ENCODE measurements at places on chromosomes 6 and 20.

- DNase-seq = no peak
These were observed 60.5 kb upstream of the PRND start for GRCh38 chr20:4661191-4661590.

DNA sequence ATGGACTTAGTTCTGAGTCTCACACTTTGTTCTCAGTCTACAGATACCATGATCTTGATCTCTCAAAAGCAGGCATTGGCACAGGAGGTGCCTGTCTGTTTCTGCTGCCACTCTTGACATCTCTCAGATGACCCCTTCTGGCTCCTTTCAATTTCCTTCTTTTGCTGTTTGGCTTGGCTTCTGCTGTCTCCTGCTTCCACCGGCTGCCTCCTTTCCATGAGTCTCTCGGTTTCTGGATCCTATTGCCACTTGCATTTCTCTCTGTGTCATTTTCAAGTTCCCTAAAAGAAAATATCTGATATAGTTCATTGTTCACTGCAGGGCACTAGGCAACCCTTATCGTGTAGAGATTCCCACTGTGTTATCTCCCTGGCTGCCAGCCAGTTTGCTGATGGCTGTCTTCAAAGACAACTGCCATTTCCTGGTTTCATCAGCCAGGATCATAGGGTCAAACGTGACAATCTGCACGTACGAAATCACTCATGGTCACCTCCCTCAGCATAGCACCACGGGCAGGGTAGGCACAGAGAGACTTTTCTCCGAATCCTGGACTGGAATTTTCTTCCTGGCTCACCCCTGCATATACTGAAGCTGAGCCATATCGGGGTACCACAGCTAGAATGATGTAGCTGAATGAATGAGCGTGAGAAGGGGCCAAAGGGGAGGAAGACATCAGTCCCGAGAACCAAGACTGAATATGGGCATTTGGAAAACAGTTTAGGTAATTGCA lies 144.6 kb upstream of the TMEM170B start:
- DNase-seq = no peak

GRCh38 chr20:23279836-23280235 lies 70.8 kb upstream of the NXT1 start:
- DNase-seq = no peak

- no peak for DNase-seq
These were observed 7.2 kb downstream of the THBS2 start for GRCh38 chr6:169246445-169246844.

DNA sequence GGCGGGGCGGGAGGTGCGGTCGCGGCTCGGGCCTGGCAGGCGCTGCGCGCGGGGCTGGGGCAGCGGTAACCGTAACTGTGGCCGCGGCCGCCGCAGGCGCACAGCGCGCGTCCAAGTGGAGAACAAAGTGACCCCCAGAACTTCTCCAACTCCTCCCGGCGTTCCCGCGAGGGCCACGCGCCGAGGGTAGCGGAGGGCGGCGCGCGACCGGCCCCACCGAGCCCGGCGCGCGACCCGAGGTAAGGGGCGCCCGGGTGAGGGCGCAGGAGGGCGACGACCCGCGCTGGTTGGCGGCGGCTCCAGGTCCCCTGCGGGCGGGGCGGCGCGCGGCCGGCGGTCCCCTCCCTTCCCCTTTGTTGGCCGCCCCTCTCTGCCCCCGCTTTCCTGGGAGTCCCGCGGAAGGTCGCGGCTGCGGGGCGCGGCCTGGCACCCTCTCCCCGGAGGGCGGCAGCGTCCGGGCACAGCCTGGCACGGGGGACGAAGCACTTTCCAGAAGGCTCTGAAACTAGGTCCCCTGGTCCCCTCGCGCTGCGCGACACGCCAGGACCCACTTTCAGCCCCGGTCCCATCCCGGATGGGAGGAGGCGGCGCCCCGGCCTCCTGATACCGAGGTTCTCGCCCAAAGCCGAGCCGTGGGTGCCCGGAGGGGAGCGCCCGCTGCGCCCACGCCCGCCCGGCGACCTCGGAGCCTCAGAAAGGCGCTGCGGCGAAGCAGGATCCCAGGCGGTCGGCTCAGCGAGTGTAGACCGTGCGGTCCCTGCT lies at the start of gene TIAM2:
Gene TIAM2, plus strand, starts transcription at position 62 of the 762 bp plus-strand sequence. CDS start 133,909 bp downstream, outside the sequence.
- no peak for DNase-seq

- DNase-seq = no peak
These were observed 11.2 kb downstream of the TRIM40 start for GRCh38 chr6:30147096-30147495.

DNA sequence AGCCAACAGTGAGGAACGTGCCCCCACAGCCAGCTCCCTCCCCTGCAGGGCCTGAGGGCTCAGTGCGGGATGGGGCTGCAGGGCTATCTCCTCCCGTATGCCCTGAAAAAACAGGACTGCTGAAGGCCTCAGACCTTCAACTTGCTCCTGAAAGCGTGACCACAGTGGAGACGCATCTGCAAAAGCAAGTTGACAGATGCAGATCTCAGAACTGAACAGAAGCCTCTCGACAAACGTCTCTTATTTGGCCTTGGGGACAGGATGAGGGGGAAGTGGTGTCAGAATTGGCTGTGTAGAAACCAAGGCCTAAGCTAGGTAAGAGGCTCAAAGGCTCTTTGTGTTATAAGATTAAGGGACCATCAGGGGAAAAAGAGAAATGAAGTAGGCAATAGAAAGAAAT lies 120.7 kb upstream of the SLC22A23 start:
- no peak for DNase-seq

GRCh38 chr20:7346026-7346425 lies 578.5 kb downstream of the BMP2 start:
- DNase-seq = no peak
